ENCODE measurements at places on chromosomes 16 and 17.

- no peak for DNase-seq
These were observed 7.8 kb downstream of the RNF213 start for GRCh38 chr17:80268427-80268826.

DNA sequence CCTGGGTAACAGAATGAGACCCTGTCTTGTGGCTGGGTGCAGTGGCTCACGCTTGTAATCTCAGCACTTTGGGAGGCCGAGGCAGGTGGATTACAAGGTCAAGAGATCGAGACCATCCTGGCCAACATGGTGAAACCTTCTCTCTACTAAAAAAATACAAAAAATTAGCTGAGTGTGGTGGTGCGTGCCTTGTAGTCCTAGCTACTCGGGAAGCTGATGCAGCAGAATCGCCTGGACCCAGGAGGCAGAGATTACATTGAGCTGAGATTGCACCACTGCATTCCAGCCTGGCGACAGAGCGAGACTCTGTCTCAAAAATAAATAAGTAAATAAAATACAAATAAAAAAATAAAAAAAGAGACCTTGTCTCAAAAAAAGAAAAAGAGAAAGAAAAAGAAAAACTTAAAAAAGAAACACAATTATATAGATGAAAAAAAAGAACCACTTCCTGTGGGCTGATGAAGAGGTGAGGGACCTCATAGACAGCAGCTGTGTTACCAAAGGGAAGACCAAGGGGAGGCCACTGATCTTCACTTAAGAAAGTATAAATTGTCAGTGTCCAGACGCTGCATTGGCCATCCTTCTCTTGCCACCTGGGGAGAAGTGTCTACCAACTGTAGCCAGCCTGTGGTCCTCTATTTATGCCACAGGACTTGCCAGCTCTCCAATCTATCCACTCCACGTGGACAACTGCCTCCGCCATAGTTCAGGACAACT, 24.4 kb upstream of the SMG1 start:
- no peak for DNase-seq

DNA sequence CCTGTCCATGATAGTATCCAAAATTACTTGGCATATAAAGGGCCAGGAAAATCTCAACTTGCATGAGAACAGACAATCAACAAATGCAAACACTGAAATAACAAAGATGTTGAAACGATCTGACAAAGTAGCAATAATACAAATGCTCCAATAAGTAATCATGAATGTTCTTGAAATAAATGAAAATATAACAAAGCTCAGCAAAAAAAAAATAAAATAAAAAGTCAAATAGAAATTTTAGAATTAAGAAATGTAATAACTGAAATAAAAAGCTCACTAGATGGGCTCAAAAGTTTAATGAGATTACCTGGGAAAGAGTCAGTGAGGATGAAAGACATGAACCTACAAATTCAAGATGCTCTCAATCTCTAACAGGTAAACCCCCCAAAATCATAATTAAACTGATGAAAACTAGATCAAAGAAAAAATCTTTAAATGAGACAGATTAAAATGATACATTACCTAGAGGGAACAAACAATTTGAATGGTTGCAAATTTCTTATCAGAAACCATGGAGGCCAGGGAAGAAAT, 319.0 kb upstream of the IRX3 start:
- no peak for DNase-seq

GRCh38 chr17:37490638-37491614, 1.2 kb downstream of the DUSP14 start:
- DNase-seq = no peak

GRCh38 chr17:18142417-18142816, 33.9 kb downstream of the MYO15A start:
- no peak for DNase-seq

GRCh38 chr16:83300326-83300725, 507.5 kb upstream of the HSBP1 start:
- no peak for DNase-seq

GRCh38 chr16:1779741-1780676, 2.4 kb downstream of the SPSB3 start:
- DNase-seq = no peak

DNA sequence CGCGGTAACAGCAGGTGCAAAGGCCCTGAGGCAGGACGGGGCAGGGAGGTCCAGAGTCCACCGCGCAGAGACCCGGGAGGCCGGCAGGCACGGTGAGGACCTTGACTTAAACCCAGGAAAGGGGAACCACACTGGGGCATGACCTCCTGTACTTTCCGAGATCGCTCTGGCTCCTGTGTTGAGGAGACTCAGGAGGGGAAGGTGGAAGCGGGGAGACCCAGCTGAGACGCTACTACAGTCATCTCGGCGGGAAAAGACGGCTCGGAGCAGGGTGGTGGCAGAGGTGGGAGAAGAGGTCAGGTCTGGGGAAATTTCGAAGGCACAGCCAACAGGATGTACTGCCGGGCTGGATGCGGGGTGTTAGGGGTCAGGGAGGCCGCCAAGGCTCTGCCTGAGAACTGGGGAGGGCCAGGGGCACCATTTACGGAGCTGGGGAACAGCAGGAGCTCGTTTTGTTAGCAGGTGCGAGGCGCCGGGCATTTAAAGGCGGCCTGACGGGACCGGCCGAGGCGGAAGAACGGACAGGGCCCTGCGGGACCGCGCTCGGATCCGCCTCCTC, 22.3 kb downstream of the NPTX1 start:
- no peak for DNase-seq

DNA sequence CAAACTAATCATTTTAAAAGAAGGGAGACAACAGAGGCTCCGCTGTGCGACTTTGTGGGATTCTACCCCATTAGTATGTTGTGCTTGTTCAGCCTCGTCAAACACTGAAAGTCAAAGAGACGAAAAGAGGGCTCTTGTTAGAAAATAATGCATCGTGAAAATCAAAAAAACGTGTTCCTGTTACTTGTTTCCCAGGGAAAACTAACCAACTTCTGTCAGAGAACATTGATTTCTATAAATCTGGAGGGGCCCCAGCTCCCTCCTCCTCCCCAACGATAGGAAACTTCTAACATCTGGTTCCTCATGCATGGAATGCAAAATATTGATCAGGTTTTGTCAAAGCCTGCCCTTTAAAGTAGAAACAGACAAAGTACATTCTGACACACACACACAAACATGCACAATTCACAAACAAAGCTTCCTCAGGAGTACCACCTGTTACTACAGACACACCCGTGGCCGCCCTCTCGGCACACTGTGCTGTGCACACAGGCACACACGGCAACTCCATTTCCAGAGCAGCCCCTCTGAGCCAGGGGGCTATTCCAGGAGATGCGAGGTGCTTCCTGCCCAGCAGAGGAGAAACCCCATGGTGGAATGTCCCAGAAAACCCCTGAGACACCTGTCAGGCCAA, 151.3 kb downstream of the ZFHX3 start:
- no peak for DNase-seq

DNA sequence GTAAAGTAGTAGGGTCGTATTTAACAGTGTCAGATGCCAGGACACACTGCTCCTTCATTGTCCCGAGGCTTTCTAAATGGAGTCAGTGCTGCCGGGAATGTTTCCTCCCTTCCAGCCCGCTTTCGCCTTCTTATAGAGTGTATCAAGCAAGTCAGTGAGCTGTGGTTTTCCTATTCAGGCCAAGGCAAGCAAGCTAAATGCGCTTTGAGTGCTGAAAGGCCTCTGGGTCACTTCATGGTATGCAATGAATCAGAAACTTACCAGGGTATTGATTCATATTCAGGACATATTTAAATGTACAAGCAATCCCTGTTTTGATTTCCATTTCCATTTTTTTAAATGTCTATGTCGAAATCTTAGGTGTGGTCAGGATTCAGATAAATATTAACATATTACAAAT, 327.9 kb upstream of the SOX9 start:
- no peak for DNase-seq

- DNase-seq = no peak
These were observed 7.6 kb downstream of the MYO1C start for GRCh38 chr17:1484676-1485422.

DNA sequence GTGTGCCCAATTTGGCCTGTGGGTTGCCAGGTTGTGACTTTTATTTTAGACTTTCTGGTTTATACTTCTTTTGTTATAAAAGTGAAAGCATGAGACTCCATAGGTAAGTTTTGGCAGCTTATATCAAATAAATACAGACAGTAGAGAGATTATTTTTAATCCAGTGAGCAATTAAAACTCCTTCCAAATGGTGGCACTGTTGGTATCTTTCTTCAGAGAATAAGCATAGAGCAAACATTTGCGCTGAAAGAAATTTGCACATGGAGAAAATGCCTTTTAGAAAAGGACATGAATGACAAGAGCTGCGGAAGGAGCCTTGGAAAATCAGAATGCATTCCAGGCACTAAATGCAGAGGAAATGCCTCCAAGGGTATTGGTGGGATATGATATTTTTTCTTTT, 46.1 kb upstream of the DNAJA2 start:
- DNase-seq = no peak

- DNase-seq = peak; percentile 18
These were observed 23.6 kb downstream of the IRX5 start for GRCh38 chr16:54954220-54954619.

GRCh38 chr16:60686824-60687223, 1349.4 kb downstream of the CDH8 start:
- DNase-seq = no peak

DNA sequence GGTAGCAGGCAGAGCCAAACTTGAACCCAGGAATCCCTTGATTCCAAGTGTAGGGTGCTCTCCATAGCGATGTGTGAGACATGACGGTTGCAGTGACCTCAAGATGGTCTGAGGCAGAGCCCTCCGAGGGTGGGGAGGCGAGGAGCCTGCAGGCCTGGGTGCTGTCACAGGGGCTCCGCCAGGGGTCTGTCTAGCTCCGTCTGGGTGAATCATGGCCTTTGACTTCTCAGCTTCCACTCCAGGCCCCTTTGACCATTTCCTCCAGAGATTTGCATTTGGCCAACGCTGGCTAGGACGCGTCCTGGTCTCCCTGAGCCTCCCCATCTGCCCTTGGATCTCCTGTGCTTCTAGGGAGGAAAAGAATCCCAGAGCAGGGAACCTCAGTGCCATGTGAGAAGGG, 104.6 kb downstream of the RAP1GAP2 start:
- no peak for DNase-seq

DNA sequence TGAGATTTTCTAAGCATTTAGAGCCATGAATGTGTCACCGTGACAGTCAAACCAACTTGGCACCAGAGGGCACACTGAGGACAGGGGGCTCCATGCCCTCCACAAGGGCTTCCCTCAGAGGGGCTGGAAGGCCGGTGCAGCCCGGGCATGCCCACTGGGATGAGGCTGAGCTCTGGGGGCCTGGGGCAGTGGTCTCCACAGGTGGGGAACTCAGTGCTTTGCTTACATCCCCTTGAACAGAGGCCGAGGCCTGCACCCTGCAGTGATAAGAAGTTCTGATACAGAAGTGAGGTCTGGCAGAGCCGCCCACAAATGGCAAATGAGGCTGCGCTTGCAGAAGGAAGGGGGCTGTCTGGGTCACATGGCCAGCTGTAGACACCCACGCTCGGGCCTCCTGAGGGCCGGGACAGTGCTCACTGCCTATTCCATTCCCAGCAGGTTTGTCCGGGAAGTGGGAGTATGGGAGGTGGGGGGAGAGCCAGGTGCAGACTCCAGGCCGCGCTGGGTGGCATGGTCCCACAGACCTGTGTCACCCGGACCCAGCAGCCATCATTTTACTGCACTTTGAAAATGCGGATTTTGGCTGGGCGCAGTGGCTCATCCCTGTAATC, 116.8 kb upstream of the CREBBP start:
- DNase-seq = no peak

- no peak for DNase-seq
These were observed 22.9 kb upstream of the C1QL1 start for GRCh38 chr17:44990994-44991393.

GRCh38 chr17:21452377-21453143, 76.4 kb downstream of the KCNJ12 start:
- DNase-seq = no peak
